Kidney glomerular epithelial cell (primary cell): ENCODE measurements at places on chromosomes 4 and X.

DNA sequence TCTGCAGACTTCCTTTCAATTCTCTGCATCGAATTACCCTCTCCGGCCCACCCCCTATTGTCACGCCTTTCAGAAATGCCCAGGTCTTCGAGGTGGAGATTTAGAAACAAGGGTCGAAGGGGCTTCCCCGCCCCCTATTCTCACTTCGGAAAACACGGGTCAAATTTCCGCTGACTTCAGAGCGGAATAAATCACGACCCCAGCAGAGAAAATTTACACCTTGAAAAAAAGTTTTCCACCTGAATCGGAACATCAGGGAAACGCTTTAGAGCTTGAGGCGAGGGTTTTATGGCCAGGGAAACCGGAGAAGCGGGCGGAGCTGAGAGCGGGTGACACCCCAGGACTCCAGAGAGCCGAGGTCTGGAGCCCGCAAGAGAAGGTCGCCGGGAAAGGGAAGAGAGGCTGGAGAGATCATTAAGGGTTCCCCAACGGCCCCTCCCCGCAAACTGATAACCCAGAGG lies 1.6 kb downstream of the SHISA3 start:
- DNase-seq: no peak

DNA sequence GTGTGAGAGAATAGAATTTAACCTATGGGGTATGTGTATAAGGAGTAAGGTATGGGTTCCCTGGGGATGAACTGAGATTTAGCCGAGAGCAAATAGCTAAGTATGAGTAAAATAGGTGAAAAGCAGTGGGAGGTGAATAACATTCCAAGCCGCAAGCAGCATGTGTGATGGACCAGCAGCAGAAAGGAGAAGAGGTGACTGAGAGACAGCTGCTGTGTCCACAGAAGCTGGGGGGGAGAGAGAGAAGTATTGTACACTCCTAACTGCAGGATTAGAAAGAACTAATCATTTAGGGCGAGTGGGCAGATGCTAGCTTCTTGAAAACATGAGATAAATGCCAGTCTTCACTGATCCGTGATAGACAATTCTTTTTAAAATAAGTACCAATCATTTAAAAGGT lies 296.0 kb downstream of the KLHL4 start:
- peak; percentile 72 for DNase-seq

DNA sequence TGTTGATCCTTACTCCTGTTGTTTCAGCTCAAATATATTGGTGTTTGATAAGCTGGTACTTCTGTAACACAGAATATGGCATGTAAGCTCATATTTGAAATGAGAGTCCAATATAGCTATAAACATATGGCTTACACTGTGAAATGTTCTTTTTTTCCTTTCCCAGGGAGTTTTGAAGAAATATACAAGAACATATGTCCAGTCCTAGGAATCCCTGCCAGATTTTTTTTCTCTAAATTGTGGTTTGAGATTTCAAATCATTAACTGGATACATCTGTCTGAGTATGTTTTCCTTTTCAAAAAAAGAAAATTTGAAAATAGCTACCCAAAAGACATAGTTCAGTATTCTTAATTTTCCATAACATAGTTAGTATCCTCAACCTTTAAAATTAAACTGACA lies 60.2 kb downstream of the HMGB2 start:
- no peak for DNase-seq

DNA sequence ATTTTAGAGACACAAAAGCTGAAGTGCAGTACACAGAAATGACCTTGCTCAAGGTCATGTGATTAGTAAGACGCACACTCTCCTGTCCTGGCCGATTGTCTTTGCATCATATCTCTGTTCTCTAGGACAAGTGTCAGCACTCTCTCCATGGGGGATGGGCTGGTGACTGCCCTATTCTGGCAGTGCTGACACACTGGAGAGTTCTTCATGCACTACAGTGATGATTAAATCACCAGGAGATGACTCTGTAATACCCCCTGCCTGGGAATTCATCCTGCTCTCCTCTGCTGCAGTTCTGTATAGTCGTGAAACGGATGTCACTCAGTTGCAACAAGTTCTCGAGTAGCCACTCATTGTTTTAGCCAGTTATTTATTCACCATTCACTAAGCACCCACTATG lies 5.3 kb upstream of the SHISA3 start:
- peak; percentile 30 for DNase-seq

DNA sequence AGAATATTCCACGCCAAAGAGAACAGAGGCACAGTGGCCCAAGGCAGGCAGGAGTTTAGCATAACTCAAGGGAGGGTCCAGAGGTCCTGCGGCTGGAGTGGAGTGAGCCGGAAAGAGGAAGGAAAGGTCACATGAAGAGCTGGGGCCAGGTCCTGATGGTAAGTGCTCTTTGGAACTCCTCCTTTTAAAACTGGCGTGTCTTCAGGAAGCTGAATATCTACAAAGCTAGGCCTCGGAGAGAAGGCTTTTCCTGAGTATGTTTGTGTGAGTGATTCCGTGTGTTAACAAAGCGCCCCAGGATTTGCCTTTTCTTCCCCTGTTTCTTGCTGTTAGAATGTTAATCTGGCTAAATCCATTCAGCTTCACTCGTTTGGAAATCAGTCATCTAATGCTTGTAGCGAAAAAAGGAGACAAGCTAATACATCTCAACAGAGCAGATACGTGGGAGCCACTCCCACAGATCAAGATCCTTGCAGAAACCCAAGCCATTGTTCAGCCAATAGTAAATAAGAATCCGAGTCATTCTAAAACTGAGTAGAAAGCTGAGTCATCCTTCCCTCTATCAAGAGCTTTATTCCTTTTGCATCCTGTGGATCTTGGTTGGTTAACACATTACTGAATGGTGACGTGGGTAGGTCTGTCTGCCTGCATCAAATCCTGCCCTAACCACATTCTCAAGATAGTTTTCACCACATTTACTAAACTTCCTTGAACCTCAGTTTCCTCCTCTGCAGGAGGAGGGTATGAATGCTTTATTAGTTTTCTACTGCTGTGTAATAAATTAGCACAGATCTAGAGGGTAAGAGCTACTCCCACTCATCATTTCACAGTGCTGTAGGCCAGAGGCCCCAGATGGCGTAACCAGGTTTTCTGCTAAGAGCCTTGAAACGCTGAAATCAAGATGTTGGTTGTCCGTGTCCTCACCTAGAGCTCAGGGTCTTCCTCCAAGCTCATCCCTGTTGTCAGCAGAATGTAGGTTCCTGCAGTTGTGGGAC lies 43.2 kb upstream of the RBM47 start:
- DNase-seq: peak; percentile 98

- no peak for DNase-seq
Measured at GRCh38 chr4:40969501-40969900, 219.7 kb downstream of the NSUN7 start.

- no peak for DNase-seq
Measured at GRCh38 chrX:151973851-151974335, 583 bp downstream of the GABRE start.

GRCh38 chr4:17805580-17806155 lies 4.9 kb downstream of the DCAF16 start:
- DNase-seq: no peak

GRCh38 chr4:141540643-141541042 lies 95.7 kb upstream of the IL15 start:
- peak; percentile 14 for DNase-seq

DNA sequence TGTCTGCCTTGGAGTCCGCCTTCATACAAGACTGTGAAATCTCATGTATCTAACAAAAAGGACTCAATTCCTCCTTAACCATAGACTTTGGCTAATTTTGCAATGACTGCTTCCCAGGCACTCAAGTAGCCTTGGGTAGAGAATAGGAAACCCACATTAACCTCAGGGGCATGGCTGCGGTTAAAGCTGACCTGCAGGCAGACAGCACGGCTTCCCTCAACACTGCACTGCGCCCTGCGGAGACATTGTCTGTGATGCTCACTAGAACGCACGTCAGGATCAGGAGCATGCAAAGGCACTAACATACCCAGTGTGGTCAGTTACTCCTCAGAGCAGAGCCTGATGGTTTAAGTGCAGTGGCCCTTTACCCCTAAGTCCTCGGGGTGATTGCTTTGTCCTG lies 10.3 kb upstream of the GPR143 start:
- no peak for DNase-seq

DNA sequence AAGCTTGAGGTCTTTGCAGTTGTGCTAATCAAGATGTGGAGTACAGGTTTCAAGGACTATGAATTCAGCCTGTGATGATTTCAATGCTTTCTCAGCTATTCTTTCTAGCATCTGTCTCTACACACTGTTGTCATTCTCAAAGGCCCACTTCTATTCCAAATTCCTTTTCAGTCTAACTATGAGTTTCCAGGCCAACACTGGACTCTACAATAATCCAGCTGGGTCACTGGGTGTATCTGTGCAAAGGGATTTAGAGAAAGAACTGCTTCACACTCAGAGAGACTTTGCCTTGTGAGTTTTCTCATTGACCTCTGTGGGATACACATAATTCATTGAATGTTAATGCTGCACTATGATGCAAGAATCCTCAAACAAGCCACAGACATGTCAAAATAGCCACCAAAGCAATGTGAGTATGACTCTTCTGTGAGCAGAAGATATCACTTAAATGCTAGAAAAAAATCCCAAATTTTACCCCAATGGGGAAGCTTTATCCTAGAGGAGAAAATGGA lies 171.8 kb upstream of the CLNK start:
- no peak for DNase-seq

GRCh38 chrX:47482065-47482511 lies 934 bp downstream of the ZNF41 start:
- no peak for DNase-seq

DNA sequence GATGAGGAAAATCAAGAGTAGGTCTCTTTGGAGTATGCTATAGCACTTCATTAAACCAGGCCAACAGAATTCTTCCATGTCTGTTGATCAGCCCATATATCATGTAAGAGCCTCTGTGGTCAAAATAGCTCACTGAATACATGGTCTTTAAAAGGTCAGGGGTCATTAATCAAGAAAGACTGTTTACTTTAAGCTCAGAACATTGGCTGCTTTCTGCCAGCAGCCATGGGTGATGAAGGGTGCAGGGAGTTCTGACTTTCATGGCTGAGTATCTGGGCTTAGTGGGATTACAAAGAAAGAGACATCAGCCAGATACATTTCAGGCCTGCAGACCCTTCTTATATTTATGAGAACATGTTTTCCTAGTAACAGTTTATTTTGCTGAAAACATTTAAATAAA lies 7.1 kb upstream of the C4orf54 start:
- DNase-seq: peak; percentile 10

DNA sequence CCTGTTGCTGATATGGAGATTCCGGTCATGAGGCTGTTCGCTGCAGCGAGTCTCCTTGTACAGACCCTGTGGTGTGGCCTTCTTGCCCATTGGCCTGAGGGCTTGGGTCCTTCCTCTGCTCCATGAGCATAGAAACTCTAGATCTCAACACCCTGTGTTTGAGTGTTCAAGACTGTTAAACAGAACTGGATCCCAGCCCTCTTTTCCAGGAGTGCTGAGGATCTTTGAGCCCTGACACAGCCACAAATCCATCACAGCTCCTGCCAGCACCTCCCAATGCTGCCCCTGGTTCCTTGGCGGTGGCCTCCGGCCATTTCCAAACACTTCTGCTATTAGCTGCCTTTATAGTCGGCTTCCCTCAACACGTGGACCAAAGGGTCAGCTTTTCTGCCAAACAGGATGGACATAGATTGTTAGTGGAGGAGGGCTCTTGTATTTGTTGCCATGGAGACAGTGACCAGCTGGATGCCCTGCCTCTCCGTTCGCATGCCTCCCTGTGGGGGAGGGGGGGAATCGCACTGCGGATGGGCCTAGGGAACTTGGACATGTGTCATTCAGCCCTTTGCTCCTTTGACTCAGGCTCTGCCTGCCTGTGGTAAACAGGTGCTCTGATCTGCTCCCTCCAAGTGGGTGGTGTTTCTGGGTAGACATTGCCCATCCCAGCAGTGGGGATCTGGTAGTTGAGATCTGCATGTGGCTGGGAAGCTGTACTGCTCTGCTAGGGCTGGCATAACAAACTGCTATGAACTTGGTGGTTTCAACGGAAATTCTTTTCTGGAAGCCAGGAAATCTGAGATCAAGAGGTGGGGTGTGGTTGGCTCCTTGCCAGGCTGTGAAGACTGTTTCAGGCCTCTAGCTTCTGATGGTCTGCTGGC lies 6.9 kb upstream of the WDR1 start:
- peak; percentile 61 for DNase-seq

DNA sequence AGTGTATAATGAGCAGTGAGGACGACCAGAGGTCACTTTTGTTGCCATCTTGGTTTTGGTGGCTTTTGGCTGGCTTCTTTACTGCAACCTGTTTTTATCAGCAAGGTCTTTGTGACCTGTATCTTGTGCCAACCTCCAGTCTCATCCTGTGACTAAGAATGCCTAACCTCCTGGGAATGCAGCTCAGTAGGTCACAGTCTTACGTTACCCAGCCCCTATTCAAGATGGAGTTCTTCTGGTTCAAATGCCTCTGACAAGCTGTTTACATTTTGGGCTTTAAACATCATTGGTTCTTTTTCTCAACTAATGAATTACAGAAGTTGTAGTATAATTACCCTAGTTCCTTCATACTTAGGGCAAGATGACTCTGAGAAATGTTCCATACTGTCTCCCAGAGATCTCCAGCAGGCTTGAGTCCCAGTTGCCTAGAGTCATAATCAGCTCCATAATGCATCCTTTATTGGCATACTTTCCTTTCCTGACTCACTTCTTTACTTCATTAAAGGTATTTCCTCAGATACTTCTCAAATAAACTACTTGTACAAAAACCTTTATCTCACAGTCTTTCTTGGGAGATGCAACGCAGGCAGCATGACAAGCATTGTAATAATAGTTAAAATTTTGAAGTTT lies 136.5 kb downstream of the KDM6A start:
- no peak for DNase-seq

GRCh38 chr4:153781717-153782416 lies 7.0 kb downstream of the SFRP2 start:
- DNase-seq: no peak

DNA sequence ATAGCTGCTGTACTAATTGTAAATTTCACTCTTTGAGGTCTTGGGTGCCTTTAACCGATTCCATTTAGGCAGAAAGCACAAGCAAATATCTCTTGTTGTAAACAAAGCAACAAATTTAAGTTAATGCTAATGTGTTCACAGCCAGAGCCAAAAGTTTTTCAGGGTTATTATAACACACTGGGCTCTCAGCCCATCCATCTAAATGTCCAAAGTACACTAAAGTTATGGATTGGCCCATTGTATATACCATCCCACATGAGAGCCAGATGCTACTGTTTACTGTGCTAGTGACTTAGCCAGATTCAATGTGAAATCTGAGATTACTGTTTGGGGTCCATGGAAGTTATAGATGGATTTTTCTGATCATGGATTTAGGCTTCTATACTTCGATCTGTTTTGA lies 186.7 kb downstream of the LARP7 start:
- no peak for DNase-seq

DNA sequence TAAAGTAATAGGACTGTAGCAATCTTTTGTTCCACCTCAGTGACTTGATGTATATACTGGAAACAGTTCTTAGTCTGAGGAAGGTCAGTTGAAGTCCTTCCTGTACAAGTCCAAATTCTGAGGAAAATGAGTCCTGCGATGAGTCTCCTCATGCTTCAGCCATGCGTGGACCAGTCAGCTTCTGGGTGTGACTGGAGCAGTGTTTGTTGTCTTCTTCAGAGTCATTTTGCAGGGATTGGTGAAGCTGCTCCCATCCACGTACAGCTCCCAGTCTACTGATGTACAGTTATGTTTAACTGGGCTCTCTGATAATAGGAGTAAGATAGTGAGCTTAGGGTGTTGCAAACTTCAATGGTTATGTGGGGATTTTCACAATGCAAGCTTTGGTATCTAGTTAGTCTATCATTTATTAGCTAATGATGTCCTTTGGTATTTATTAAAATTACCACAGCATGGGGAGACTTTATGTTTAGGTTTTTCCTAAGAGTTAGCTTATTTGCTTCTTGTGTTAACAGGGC lies 3.4 kb downstream of the UGT2B17 start:
- DNase-seq: no peak

GRCh38 chrX:115332832-115333231 lies 43.3 kb downstream of the LUZP4 start:
- DNase-seq: no peak
